ENCODE measurements at places on chromosomes 2 and 18.

DNA sequence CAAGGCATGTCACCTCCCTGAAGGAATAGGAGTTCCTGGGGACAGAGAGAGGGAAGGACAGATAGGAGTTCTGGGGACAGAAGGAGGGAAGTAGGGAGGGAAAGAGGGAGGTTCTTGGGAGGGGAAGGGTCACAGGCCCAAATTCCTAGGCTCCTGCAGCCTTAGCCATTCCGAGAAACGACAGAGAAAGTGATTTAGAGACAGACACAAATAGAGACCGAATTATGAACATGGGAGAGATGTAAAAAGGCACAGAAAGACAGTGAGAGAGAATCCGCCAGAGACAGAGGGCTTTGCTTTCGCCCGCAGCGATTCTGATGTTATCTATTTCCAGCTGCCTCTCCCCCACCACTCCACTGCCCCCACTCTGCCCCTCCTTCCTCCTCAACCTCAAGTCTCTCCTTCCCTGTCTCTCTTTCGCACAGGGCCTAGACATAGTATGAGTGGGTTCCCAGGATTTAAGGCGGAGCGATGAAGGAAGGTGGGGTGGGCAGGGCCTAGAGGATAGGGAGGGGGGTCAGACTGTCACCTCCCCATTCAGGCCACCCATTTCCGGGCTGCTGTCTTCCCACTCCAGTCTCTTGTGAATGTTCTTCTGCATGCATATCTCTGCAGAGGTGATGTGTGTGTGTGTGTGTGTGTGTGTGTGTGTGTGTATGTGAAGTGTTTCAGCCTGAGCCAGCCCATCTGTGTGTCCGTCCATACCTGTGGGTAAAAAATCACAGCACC lies 3.3 kb upstream of the WNT6 start:
- no peak for DNase-seq

GRCh38 chr2:176744146-176744545 lies 468.4 kb upstream of the HNRNPA3 start:
- DNase-seq, result no peak

- no peak for DNase-seq
Observed at GRCh38 chr2:23241611-23242245, 143.3 kb upstream of the KLHL29 start.

DNA sequence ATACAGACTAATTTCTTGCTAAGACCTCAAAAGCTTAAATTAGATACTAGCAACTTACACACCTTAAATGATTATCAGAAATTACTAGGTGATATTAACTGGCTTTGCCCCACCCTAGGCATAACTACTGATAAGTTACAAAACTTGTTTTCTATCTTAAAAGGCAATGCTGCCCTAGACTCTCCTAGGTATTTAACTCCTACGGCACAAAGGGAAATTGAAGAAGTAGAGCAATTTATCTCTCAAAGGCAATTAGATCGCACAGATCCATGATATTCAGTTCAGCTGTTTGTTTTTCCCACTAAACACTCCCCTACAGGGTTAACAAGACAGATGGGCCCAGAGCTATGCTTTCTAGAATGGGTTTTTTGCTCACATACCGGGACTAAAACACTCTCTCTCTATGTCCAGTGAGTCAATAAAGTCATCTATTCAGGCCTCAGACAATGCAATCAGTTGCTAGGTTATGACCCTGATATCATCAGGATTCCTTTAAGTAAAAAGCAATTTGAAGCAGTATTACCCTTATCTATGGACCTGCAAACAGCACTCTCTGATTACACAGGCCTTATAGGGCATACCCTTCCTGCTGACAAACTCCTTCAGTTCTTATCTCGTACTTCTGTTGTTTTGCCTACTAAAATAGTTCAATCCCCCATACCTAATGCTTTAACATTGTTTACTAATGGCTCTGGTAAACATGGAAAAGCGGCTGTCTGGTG lies 14.3 kb downstream of the MAP3K2 start:
- no peak for DNase-seq

DNA sequence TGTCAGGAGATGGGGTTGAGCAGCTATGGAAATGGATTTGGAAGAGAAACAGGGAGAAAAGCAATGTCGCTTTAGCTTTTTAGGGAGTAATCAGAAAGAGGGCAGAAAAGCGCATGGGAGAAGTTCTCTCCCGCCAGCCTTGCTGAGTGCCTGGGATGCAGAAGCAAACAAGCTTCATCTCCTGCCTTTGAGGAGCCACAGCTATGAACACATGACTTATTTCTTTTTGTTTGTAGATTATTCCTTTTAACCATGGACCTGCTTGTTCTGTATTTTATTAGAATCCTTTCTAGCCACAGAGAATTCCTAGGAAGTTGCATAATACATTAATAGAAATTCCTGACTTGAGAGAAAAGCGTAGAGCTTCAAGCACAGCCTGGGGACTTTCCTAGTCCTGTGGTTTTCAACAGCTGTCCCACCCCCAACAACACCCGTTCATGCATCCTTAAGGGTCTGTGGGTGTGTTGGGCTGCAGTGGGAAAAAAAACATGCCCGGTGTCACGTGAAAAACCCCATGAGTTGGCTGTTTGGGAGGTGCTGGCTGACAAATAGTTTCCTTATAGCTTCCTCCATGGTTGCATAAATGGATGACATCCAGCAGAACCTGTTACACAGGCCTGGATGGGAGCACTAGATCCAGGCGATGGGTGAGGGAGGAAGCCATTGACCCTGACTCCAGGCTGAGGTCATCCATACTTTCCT lies 14.9 kb downstream of the SLC9A4 start:
- DNase-seq, result no peak

GRCh38 chr2:207491956-207492355 lies 37.8 kb upstream of the CREB1 start:
- DNase-seq, result no peak

All from GM12891 (cell line).